ENCODE measurements at places on chromosomes 6 and 20.

- no peak for DNase-seq
These were observed 37.9 kb downstream of the AGPAT4 start for GRCh38 chr6:161235776-161236633.

- DNase-seq, result no peak
These were observed 250.2 kb downstream of the ZNF217 start for GRCh38 chr20:53343448-53343847.

GRCh38 chr20:11111191-11111590 lies 437.4 kb upstream of the JAG1 start:
- no peak for DNase-seq

DNA sequence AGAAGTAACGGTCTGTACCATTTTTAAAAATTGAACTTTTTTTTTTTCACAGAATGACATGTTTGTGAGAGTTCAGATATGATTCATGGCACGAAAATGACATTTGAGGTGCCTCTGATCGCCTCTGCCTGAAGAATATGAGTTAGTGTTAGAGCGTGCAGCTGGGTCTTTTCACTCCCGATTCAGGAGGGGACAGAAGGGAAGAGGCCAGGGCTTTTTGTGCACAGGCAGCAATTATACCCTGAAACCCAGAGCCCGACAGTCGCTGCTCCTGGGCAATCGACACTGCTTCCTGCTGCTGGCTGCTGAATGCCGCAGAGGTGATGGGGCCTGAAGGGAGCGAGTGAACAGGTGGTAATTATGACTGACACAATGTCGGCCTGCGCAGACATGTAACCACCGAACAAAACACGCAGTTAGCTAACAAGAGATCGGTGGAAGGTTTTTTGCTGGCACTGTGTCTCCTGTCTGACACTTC lies 652.0 kb upstream of the NOX3 start:
- DNase-seq, result no peak

DNA sequence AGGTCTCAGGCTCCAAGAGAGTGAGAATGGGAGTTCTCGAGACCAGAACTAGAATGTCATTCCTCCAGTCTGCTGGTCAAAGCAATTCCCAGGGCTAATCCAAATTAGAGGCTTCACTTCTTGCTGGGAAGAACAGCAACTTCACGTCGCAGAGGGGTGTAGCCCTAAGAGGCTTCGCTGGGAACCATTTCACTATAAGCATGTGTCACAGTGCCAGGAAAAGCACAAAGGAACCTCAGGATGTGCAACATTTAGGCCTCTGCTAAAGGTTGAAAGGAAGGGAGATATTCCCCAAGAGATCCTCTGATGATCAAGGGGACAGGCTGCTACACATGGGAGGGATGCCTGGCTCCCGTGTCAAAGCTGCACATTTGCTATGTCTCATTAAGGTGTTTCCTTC lies 35.9 kb upstream of the NXT1 start:
- no peak for DNase-seq

DNA sequence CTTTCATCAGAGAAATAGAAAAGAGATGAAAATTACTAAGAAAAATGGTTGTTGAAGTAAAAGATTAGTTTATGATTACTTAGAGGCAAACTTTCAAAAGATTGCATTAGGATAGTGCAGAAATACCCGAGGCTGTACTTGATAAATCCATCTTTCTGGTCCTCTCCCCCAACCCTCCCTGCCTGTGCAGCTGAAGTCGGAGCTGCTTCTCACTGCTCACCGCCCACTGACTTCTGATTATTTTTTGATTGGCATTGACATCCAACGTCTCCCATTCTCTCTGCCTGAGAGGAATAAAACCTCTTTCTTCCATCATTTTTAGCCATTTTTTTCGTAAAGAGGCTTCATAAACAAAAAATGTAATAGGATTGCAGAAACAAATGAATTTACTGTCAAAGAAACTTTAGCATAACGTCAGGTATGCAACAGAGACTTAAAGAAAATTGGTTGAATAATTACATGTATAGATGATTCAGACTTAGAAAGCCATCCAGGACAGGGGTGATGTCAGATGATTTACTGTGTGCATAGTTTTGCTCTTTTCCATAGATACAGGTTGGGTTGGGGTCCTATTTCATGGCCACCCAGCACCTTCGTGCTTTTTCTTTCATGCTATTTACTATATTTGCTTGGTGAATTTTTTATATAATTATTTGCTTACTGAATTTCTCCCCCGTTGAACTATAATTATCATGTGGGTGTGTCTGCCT lies 53.6 kb upstream of the EDN3 start:
- DNase-seq, result no peak

GRCh38 chr20:47256668-47257236 lies 99.7 kb downstream of the ZMYND8 start:
- no peak for DNase-seq

GRCh38 chr6:87628881-87629280 lies 38.9 kb downstream of the ORC3 start:
- no peak for DNase-seq

GRCh38 chr6:111776236-111777221 lies 96.7 kb downstream of the FYN start:
- DNase-seq, result no peak

DNA sequence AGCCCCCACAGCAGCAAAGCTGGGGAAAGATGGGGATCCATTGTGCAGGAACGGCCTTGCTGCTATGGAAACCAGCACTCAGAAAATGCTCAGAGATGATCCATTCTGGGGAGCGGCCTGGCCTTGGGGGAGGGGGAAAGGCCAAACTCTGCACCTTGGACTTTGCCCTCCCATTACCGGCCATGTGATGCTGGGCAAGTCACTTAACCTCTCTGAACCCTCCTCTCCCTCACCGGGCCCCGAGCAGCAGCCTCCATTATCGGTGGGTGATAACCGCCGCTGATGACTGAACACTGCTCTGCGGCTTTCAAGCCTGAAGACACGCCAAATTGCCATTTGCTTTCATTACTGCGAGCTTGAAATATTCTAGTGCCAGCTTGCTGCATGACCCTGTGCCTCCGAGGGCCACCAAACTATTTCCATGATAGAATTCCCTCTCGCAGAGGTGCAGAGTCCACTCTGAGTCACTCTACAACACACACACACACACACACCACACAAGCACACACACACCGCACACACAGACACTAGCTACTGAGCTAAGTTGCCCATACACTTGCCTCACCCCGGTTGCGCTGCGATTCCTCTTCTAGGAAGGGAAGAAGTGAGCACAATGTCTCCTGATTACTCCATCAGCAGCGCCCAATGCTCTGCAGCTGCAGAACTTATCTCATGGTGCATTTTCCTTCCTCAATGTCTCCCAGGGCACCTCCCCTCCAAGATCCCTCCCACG lies 20.6 kb upstream of the SIRPA start:
- no peak for DNase-seq

GRCh38 chr6:126007800-126008199 lies 21.5 kb downstream of the TRMT11 start:
- no peak for DNase-seq

DNA sequence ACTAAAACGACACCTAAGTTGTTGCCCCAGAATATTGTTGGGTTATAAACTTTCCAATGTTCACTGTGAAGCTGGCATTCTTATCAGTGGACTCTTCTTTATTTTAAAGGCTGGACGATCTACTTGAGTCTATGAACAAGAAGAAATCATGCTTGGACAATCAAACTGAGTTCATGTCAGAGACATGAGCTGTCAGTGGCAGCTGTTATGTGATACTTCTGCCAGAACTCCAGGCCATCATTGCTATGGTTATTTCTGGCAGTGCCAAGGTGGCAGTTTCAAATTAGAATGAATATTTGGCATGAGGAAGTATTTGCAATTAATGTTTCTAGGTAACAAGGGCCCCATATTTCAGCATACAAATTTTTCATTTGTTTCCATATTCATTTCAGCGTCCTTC lies 417.3 kb downstream of the LMBRD1 start:
- no peak for DNase-seq

DNA sequence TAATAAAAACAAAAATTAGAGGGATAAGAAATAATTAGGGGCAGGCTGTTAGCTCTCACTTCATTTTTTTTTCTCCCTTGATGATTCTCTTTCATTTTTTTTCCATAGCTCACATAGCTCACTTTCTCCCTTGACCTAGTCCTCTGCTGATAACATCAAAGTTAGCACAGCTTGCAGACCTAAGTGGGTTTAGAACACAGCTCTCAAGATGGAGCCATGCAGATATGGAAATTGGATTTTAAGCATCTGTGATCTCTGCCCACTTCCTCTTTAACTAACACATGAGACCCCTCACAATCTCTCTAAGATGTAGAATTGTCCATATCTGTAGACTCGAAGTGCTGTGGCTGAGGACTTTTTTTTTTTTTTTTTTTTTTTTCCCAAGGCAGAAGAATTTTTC lies 257.1 kb downstream of the SOX4 start:
- DNase-seq, result no peak

DNA sequence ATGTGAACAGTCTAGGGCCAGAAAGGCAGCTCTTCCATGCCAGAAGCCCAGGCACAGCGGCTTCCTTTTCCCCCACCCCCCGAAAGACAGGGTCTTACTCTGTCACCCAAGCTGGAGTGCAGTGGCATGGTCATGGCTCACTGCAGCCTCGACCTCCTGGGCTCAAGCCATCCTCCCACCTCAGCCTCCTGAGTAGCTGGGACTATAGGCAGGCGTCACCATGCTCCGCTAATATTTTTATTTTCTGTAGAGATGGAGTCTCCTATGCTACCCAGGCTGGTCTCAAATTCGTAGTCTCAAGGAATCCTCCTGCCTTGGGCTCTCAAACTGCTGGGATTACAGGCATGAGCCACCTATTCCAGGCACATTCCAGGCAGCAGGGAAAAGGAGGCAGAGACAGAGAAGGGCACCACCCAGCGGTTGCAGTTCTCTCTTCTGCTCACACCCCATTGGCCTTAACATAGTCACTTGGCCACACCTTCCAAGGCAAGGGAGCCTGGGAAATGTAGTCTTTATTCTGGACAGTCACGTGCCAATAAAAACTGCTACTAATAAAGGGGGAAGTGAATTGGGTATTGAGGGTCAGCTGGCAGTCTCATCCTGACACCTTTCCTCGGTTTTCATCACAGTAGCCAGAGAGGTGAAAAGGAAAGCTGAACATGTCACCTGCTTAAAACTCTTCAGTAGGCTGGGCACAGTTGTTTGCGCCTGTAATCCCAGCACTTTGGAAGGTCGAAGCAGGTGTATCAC lies 205.9 kb downstream of the ZMYND8 start:
- no peak for DNase-seq

- DNase-seq, result no peak
These were observed 1.6 kb upstream of the SLC35B3 start for GRCh38 chr6:8436966-8437365.

DNA sequence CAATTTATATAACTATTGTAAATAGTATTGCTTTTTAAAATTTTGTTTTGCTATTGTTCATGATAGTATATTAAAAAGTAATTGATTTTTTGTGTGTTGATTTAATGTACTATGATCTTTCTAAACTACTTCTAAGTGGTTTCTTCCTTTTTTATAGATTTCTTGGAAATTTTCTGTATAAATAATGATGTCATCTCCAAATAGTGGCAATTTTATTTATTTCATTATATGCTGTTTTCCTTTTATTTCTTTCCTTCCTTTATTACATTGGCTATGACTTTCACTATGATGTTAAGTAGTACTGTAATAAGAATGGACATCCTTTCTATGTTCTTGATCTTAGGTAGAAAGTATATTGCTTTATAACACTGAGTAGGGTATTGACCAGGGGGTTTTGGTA lies 451.5 kb upstream of the SPTLC3 start:
- DNase-seq, result no peak

- DNase-seq, result no peak
These were observed 2.2 kb upstream of the RRBP1 start for GRCh38 chr20:17684077-17684888.

GRCh38 chr6:75493400-75494064 lies at the start of gene FILIP1:
Gene FILIP1, minus strand, starts transcription at chr6:75493800. Its CDS starts 78,828 bp downstream, at chr6:75414972.
- DNase-seq, result no peak

DNA sequence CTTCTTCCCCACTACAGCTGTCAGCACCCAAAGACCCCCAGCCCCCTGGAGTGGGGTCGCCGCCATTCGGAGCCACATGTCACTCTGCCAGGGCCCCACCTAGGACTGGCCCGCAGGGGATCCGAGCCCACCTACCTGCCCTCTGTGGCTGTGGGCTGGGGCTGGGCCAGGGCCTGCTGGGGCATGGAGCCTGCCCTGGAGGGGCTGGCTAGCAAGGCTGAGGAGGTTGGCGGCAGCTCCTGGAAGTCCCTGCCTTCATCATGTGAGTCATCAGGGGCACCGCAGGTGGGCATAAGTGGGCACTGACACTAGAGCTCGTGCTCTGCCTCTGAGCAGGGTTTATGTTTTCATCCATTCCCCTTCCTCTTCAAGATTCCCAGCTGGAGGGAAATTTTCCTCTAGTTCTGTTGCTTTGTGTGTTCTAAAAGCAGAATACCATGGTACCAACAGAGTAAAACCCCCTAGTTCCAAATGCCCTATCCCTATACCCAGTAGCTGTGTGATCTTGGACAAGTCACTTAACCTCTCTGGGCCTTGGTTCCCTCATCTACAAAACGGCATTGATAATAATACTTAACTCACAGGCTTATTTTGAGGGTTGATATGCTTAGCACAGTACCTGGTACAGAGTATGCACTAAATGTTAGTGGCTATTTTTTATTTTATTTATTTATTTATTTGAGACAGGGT lies 8.7 kb upstream of the FANCE start:
- no peak for DNase-seq

- DNase-seq, result no peak
These were observed 111.0 kb downstream of the SOBP start for GRCh38 chr6:107600936-107601335.

DNA sequence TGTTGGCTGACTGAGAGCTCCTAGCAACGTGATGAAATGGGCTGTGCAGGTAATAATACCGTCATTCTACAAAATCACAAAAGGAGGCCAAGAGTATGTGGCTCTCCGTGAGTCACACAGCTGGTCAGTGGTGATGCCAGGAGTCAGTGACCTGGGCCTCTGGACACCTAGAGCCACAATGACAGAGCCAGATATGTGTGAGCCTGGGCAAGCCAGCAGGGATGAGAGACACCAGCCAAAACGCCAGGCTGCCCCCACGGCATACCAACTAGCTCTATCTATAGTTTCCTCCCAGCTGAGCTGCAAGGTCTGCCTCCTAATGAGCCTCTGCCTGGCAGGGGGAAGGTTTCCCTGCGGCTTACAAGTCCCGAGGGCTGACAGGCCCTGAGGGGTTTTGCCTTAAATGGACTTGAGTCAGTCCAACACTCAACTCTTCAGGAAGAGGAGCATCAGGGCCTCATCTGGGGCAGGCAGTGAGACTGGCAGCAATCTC lies 70.0 kb downstream of the CPNE5 start:
- DNase-seq, result no peak

GRCh38 chr20:62161347-62161746 lies 17.8 kb downstream of the SS18L1 start:
- no peak for DNase-seq

Measured in cortex of kidney (tissue), 1 donor.